ENCODE measurements at places on chromosomes 13 and 19. TPM values are rescaled to one million over a fixed set of nuclear protein-coding genes. Genes with fewer than 3 reads are reported as not detected.

GRCh38 chr13:47258384-47258783 is 361.5 kb upstream of the HTR2A start:
- DNase-seq: no peak

- peak; percentile 41 for DNase-seq
These were observed 29.3 kb downstream of the ZNF564 start for GRCh38 chr19:12521996-12522395.

GRCh38 chr13:82719987-82720386 is 1162.3 kb downstream of the SLITRK1 start:
- no peak for DNase-seq

Gene ADAMTSL5
- total RNA-seq: not detected

Gene SOHLH2
- not detected for total RNA-seq

DNA sequence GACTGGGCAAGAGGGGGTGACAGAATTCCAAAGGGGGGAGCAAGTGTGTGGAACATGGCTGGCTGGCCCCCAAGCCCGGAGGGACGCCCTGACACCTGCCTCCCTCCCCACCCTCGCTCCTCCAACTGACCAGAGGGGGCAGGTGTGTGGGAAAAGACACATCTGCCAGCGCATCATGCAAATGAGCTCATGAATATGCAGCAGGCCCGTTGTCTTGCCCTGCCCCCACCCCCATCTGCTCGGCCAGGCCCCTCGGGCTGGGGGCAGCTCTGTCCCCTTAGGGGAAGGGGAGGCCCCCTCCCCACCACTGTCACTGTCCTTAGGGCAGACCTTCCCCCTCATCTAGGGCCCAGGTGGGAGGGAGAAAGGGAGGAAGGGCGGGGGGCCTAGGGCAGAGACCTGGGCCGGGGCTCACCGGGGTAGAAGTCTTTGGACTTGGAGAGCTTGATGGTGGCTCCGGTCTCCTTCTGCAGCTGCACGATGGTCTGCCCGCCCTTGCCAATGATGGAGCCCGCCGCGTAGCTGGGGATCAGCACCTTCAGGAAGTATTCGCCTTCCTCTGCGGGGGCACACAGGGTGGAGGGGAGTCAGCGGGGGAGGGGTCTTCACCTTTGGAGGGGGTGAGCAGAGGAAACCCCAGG is 12.9 kb downstream of the NOVA2 start:
- DNase-seq: no peak

Gene SERTAD1
- 6.1 TPM for total RNA-seq

- DNase-seq: no peak
These were observed 5.2 kb downstream of the SPACA6 start for GRCh38 chr19:51698296-51698695.

GRCh38 chr13:112066624-112067004 is 335 bp upstream of the SOX1 start:
- no peak for DNase-seq

DNA sequence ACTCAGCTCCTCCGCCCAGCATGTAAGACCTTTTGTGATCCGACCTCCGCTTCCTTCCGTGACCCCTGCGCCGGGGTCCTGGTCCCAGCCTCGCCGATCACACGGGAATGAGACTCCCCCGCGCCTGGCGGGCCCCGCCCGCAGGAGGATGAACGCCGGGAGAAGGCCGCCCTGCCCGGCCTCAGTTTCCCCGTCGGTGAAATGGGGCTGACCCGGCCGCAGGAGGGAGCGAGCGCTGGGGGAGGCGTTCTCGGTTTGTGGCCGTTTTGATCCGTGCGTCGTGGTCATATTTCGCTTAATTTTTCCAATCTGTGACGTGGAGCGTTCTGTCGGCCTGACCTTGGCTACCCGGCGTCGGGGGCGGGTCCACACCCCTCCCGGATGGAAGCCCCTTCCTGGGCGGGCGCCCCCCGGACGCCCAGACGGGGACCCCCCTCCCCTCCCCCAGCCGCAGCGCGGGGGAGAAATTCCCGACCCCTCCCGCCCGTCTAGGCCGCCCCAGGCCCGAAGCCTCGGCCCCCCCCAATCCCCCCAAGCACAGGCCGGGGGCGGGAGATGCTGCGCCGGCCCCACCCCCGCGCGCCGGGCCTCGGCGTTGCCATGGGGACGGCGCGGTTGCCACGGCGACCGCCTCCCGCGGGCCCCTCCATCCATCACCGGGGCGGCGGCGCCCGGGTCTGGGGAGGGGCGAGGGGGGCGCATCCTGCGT is 11.1 kb downstream of the PALM start:
- no peak for DNase-seq

GRCh38 chr19:54179262-54179852 is 6.4 kb upstream of the TMC4 start:
- DNase-seq: no peak

- DNase-seq: no peak
These were observed 205.0 kb upstream of the RFC3 start for GRCh38 chr13:33612641-33613638.

Gene ZNF584
- total RNA-seq: 7.6 TPM

Gene CYP4F12
- total RNA-seq: not detected

- DNase-seq: no peak
These were observed 10.3 kb upstream of the KLK3 start for GRCh38 chr19:50844296-50844935.

Gene CD209
- not detected for total RNA-seq

GRCh38 chr19:1260749-1261537 is 8.2 kb upstream of the CIRBP start:
- DNase-seq: peak; percentile 99

GRCh38 chr13:112859817-112860190 is 109.2 kb upstream of the MCF2L start:
- peak; percentile 45 for DNase-seq

Gene RNF225
- 0.77 TPM for total RNA-seq

DNA sequence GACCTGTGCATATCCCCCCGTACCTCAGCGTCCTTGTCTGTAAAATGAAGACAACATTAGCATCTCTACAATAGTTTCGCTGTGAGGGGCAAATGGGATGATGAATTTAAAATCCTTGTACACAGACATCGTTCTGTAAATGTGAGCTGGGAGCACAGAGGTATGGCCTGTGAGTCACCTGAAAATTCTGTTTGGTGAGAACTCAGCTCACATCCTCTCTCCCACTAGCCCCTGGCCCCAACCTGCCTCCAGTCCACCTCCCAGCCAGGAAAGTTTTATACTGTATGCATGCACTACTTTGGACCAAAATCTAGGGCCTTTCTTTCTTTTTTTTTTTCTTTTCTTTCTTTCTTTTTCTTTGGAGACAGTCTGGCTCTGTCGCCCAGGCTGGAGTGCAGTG is 8.7 kb upstream of the IZUMO2 start:
- DNase-seq: no peak

GRCh38 chr19:3807131-3807480 is 20.9 kb upstream of the MATK start:
- DNase-seq: no peak

Gene HOMER3
- total RNA-seq: 15.5 TPM

DNA sequence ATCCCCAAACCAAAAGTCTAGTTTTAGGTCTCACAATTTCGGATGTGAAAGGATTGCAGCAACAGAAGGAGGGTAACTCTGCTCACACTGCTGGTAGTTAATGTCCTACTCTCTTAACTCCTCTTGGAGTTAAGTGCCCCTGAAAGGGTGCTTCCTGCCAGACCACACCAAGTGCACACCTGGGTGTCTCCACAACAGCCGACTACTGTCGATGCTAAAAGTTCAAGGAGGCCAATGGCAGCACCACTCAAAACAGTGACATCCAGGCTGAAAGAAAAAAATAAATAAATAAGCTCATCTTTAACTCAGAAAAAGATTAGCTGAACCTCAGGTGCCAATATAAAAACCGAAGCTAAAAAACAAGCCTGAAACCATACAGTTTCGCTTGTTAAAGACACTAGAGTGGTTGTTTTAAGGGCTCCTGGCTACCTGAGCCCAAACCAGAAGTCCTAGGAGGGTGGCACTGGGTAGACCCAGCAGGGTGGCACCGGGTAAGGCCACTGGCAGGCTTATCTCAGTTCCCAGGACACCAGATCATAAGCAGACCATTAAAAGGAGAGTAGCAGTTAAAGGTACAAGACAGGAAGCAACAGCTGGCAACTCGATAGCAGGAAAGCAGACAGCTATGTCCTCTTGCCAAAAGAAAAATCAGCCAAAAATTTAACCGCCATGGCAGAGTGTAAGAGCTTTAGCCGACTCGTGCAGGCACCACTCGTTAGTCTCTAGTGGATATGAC is 39.3 kb downstream of the BRD4 start:
- peak; percentile 76 for DNase-seq

Gene SYNGR4
- total RNA-seq: 1.0 TPM

DNA sequence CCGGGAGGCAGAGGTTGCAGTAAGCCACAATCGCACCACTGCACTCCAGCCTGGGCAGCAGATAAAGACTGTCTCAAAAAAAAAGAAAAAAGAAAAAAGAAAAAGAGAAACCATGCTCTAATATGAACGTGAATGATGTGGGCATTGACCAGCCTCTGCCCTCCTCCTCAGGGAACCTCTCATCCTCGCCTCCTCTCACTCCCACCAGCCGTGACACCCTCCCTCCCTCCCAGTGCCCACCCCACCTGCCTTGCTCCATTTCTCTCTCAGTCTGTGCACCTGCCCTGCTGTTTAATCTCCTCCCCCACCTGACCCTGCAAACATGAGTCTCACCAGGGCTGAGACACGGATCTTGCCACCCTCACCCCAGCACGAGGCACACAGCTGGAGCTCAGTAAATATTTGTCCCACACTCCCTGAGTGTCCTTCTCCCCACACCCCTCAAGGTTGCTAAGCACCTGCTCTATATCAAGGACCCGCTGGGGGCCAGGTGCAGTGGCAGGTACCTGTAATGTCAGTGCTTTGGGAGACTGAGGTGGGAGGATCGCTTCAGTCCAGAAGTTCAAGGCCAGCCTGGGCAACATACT is 7.5 kb upstream of the BCAT2 start:
- DNase-seq: no peak

Gene C19orf73
- total RNA-seq: 2.5 TPM

Gene LSR
- total RNA-seq: 33.6 TPM

DNA sequence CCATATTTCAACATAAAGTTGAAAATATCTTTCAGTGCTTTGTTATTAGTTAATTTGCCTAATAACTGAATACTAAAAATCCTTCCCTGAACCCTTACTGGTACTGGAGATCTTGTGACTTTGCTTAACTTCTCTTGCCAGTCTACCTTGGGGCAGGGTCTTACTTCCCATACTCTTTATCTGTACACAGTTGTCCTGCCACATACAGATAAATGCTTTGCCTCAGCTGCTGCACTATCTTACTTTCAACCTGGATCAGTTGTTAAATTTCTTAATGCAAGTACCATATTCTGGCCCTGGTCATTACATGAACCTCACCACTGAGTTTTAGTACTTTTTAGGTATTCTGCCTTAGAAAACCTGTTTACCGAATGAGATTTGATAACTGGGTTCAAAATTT is 107.6 kb downstream of the PIBF1 start:
- no peak for DNase-seq

Data from OCI-LY7 (cell line).